ENCODE measurements at places on chromosomes 7 and 10. TPM values are rescaled to one million over a fixed set of nuclear protein-coding genes. Genes with fewer than 3 reads are reported as not detected.

Gene LANCL2
- polyA plus RNA-seq = 6.4 TPM

Gene ARHGAP22
- 1.5 TPM for polyA plus RNA-seq

DNA sequence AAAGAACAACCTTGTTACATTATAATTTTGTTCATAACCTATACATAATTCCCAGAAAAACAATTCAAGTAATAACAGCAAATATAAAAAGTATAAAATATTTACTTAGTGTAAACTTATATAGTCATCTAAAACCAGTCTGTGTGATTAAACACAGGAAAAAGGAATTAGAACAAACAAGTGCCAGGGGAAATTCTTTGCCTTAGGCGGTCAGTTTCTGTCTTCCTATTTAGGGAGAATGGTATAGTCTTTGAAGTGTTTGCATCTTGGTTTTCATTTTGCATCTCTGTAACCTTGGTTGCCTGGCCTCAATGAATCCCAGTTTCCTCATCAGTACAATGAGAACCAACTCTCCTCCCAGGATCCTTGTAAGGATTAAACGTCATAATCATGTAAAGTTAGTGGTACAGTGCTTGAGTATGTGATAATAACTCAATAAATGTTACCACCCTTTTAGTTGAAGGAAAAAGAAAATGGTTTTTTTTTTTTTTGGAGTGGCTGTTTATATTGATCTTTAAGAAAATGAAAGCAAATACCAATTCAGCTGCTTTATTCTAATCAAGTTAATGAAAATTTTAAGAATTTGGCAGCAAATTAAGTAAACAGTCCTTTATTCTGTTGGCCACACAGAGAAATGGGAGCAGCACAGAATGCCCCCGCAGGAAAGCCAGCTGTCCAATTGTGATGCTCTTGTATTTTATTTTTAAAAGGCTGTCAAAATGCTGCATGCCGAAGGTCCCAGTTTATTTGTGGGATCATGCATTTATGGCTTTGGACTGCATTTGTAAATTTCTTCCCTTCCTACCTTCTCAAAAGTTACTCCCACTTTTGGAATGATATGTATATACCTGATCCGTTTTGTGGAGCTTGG, 61.8 kb downstream of the SHH start:
- DNase-seq = no peak

- no peak for DNase-seq
These were observed 11.9 kb downstream of the TMEM106B start for GRCh38 chr7:12222889-12223579.

GRCh38 chr7:88758381-88759229, 895 bp upstream of the ZNF804B start:
- DNase-seq = no peak
